Aorta (tissue), 5 donors: ENCODE measurements at places on chromosomes 12 and 14.

DNA sequence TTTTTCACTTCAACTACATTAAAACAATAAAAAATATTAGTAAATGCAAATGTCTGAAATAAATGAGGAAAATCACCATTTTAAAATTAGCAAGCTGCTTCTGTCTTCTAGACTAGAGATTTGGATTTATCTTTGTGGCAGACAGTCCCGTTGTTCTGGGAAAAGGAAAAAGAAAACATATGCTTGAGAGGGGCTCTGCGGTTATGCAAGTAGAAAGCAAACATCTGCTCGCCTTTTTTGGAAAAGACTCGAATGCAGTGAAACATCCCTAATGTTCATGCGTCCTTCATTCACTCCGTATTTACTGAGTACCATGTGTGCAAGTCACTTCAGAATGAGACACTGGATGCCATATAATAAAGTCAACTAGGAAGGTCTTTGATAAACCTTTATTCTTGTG is 44.9 kb downstream of the IFNG start:
- DNase-seq = no peak

- no peak for DNase-seq
These were observed 23.4 kb upstream of the NR2C1 start for GRCh38 chr12:95096852-95097251.

GRCh38 chr14:58200846-58201245 is 897 bp downstream of the ACTR10 start:
- DNase-seq = no peak

- DNase-seq = no peak
These were observed 588.2 kb upstream of the NOVA1 start for GRCh38 chr14:27186048-27186447.
